Stimulated activated CD8-positive, alpha-beta memory T cell treated with anti-CD3 and anti-CD28 coated beads, Interleukin-15, amount 100 ng/mL, for 1 hour (primary cell): ENCODE measurements at places on chromosomes 1 and 21.

GRCh38 chr1:66294707-66295370, 239.1 kb upstream of the SGIP1 start:
- DNase-seq = no peak

GRCh38 chr1:226951286-226952117, 11.4 kb downstream of the COQ8A start:
- no peak for DNase-seq

- DNase-seq = no peak
Observed at GRCh38 chr1:224683936-224684335, 67.8 kb downstream of the CNIH3 start.

DNA sequence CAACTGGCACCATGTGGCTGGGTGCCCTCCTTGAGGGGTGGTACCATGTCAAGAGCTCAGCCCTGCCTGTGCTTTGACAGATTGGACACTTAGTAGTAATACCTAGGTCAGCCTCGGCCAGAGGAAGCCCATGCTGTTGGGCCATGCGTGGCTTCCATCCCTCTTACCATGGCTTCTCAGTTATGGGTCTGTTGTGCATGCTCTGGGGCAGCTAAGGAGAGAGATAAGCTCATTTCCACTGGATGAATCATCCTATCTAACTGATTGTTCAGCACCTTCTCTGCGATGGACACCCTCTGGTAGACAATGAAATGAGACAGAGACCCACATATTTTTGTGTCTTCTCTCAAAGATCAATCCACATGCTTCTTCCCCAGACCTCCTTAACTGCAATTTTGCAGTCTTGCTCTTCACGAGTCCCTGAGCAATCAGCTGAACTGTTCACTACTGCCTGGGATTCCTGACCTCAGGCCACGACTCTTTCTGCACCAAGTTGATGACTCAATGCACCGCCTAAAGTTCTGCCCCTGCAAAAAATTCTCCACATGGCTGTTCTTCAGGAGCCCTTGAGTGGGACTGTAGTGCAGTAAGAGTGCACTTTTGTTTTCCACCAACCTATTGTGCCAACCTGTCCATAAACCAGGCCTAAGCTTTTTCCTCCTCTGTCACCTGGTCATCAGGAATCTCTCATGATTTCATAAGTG, 6.9 kb upstream of the TRIM62 start:
- DNase-seq = no peak

DNA sequence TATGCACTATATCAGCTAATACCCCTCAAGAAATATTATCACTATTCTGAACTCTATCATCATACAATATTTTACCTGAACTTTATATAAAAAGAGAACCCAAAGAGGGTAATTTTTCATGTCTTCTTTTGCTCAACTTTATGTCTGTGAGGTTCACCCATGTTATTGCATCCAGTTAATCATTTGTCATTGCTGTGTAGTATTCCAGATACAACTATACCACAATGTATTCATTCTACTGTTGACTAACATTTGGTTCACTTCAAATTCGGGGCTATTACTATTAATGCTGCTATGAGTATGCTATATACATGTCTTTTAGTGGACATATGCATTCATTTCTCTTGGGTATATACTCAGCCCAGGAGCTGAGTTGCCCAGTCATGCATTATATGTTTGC, 21.0 kb upstream of the DLGAP3 start:
- DNase-seq = no peak

DNA sequence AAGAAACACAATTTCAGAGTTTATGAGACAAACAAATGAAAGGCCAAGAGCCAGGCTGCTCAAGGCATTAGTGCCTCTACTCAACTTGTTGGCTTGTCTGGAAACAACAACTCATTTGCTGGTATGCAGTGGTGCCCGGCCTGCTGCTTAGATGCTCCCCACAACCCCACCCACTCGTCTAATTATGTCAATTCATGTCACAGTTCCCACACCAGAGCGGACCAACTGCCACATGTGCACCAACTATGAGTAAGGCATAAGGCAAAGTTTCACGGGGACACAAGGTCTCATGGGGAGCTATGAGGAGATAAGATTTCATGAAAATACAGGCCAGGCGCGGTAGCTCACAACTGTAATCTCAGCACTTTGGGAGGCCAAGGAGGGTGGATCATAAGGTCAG, 34.5 kb upstream of the LRRC38 start:
- no peak for DNase-seq
